SW 1271 (cell line): ENCODE measurements at places on chromosomes 2 and 18.

- no peak for DNase-seq
These were observed 24.8 kb downstream of the SMCHD1 start for GRCh38 chr18:2680216-2680792.

GRCh38 chr2:70553334-70553583 lies 367 bp downstream of the TGFA start:
- DNase-seq: no peak

DNA sequence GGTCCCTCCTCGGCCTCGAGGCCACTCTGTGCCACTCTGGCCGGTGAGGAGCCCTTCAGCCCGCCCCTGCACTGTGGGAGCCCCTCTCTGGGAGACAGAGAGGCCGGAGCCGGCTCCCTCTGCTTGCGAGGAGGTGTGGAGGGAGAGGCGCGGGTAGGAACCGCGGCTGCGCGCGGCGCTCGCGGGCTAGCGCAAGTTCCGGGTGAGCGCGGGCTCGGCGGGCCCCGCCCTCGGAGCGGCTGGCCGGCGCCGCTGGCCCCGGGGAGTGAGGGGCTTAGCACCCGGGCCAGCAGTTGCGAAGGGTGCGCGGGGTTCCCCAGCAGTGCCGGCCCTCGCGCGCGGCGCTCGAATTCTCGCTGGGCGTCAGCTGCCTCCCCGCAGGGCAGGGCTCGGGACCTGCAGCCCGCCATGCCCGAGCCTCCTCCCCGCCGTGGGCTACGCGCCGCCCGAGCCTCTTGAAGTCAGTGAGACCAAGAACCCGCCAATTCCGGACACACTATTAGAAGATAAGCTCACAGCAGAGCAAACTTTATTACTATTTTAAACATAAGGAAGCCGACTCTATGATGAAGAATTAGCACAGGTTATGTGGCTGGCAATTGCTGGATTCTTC lies 825.8 kb upstream of the FANCL start:
- no peak for DNase-seq

GRCh38 chr2:107633580-107634147 lies 193.0 kb upstream of the RGPD4 start:
- peak; percentile 11 for DNase-seq

DNA sequence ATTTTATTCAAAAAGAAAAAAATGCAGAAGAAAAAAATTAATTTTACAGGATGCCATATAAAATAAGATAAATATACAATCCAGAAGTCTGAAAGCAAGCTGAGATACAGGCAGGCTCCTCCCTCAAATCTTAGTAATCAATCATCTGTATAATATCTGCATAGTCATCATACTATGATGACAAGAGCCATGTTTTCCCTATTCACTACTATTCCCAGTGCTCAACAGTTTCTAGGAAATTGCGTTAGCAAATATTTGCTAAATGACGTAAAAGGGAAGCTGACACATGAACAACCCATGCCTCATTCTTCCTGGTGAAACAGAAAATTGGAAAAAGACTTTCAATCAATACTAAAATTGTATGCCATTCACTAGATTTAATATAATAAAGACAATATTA lies 793.2 kb downstream of the SUCLG1 start:
- peak; percentile 27 for DNase-seq

DNA sequence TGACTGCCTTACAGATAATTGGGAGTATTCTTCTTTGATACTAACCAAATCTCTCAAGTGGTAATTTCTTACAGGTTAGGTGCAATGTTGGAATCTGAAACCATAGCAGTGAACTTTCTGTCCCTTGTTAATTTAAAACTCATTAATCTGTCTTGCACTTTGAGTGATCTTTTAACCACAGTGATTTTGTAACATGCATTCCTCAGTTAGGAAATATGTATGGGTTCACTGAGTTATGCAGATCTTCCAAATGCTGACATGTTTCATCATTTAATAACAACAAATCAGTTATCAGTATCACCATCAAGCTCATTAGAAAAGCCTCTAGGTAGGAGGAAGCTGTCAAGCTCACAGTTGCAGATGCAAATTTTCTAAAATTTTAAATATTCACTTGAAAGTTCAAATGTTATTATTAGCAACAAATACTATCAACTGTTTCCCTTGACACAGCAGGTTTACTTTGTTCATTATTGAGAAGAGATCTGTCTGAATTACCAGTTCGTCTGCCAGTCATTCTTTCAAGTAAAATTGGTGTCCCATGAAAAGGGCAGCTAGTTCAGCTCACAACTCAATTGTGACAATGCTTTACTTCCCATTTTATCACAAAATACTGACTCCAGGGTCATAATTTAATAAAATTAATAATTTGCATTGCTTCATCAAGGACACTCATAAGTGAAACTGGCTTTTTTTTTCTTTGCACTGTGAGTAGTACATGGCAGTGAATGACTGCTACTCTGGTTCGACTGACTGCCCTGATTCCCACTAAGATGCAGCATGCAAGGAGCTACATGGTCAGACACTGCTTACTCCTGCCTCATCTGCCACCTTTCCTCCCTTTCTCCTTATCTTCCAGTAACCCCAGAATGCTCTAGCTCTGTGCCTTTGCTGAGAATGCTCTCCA lies 31.6 kb downstream of the SUCLG1 start:
- DNase-seq: no peak

DNA sequence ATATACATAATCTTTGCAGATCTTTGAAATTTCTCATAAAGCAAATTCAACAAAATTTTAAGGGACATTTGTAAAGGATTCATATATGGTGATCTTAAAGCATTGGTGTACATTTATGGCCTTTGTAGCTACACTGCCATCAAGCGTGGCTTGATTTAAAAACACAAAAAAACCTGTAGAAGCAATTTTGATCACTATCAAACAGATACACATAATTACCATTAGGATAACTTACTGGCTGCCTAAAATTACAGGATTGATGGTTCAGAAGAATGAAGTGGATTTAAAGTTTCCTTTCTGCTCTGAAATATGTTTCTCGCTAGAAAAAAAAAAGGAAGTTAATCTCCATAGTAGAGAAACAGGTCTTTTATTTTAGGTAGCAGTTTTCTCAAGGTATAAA lies 31.4 kb downstream of the MAPRE2 start:
- DNase-seq: no peak

GRCh38 chr2:144288438-144288837 lies 231.5 kb downstream of the ZEB2 start:
- no peak for DNase-seq

DNA sequence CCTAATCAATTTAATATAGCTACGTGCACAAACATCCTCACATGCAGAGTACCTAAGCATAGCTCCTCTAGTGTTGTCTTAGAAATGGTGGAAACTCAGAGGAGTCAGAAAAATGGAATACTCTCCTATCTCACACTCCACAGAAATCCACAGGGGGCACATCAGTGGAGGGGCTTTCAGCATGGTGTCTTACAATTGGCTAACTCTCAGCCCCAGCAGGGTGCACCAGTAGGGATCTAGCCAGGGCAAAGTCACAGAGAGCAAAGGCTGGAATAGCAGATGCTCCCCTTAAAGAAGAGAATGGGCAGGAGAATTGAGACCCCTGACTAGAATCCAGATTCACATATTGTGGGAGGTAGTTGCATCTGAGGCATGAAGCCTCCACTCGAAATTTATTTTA lies 135.7 kb downstream of the MAIP1 start:
- no peak for DNase-seq

DNA sequence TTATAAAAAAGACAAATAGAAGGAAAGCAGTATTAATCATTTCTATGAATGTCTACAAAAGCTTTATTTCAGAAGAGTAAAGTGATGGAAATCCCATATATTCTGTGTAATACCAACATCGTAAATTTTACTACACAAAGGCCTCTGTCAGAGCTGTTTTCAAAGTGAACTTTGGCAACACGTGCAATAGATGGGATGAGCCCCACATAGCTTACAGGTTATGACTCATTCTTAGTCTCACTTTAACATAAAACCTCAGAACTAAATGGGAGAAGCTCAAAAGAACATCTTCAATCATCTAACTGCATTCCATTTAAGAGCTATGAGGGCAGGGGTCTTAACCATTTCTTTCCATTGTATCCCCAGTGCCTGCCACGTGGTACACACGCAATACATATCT lies 11.5 kb downstream of the VPS4B start:
- DNase-seq: no peak

GRCh38 chr2:165825041-165825440 lies 31.0 kb upstream of the GALNT3 start:
- DNase-seq: no peak

DNA sequence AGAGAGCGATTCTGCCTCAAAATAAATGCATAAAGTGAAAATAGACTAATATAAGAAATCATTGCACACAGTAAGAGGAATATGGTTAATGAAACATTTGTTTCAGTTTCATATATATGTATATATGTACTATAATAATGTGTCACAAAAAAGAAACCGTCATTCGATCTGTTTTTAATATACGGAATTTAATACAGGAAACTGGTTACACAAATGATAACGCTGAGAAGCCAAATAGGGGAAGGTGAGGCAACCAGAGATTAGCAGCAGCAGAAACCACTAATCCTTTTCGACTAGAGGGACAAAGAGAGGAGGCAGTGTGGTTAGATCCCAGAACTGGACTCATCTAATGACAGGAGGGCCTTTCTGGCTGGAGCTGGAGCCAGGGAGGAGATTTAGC lies 64.2 kb upstream of the GREB1L start:
- no peak for DNase-seq

- no peak for DNase-seq
These were observed 82.8 kb upstream of the ATP8B1 start for GRCh38 chr18:57885931-57886330.

- peak; percentile 12 for DNase-seq
These were observed 134.0 kb upstream of the LYPD1 start for GRCh38 chr2:132804051-132804450.

DNA sequence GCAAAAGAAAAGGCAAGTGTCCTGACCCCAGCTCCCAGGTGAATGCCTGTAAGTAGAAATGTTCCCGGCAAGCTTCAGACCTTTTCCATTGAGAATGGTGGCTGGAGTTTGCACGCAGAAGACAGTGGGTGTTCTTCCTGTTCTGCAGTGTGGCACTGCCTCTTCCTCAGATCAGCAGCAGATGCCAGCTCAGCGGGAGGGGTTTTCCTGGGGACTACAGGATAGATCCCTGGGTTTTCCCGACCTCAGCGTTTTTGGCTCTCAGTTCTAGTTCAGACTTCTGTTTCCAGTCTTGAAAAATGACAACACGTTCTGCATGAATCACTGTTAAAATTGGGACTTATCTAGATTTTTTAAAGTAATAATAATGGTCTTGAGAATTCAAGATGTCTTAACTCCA lies 39.2 kb downstream of the GRHL1 start:
- no peak for DNase-seq

- no peak for DNase-seq
These were observed 99.8 kb upstream of the YPEL5 start for GRCh38 chr2:30046979-30047378.

GRCh38 chr2:69955029-69955428 lies 6.4 kb downstream of the ASPRV1 start:
- DNase-seq: no peak

- DNase-seq: no peak
These were observed 51.2 kb downstream of the CYRIA start for GRCh38 chr2:16614314-16614860.

GRCh38 chr2:140442319-140442718 lies 1662.1 kb upstream of the NXPH2 start:
- DNase-seq: no peak

- no peak for DNase-seq
These were observed 119.1 kb downstream of the UXS1 start for GRCh38 chr2:106075048-106075447.

DNA sequence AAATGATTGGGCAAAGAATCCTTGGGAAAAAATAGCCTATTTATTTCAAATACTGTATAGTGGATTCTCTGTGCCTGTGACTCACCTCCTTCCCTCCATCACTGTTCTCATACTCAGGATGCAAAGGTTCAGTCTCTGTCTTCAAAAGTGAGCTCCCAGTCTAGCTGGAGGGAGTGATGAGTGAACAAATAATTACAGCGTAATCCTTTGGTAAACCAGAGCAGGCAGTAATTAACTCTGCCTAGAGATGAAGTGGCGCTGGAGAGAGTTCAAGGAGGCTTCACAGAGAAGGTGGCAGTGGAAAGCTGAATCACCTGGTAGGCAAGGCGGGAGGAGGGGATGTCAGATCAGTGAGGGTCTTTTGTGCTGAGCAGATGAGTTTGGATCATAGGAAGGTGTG lies 6.5 kb downstream of the DGUOK start:
- DNase-seq: no peak

- no peak for DNase-seq
These were observed 25.4 kb downstream of the SP100 start for GRCh38 chr2:230441227-230441897.

DNA sequence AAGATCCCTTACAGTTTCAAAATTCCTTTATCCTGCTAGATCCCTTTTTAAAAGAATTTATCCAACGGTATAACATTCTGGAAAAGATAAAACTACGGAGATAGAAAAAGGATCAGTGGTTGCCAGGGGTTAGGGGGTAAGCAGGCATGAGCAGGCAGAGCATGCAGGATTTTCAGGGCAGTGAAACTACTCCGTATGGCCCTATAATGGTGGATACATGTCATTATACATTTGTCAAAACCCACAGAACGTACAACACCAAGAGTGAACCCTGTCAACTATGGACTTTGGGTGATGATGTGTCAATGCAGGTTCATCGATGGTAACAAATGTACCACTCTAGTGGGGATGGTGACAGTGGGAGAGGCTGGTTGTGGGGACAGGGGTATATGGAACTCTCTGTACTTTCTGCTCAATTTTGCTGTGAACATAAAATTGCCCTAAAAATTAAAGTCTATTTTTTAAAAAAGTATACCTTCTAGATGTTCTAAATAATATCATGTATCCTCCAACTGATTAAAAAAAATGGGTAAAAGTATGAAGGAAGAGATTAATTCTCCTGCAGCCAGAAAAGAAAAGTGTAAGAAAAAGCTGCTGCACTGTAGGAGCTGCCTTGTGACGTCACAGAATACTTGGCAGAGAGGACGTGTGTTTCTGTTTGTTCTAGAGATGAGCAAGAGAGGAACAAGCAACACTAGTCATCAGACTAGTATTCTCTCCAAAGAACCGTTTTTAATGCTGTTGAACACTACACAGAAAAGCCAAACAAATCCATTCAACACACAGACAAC lies 23.6 kb downstream of the ANKRD44 start:
- DNase-seq: peak; percentile 30

- peak; percentile 45 for DNase-seq
These were observed 21.9 kb downstream of the MRPL35 start for GRCh38 chr2:86221066-86221684.
